Retina (tissue), 1 donor: ENCODE measurements at places on chromosomes 1 and 21.

GRCh38 chr1:224498574-224499170, 64.1 kb upstream of the WDR26 start:
- DNase-seq, result no peak

GRCh38 chr1:1833456-1833855, 55.2 kb upstream of the NADK start:
- no peak for DNase-seq

DNA sequence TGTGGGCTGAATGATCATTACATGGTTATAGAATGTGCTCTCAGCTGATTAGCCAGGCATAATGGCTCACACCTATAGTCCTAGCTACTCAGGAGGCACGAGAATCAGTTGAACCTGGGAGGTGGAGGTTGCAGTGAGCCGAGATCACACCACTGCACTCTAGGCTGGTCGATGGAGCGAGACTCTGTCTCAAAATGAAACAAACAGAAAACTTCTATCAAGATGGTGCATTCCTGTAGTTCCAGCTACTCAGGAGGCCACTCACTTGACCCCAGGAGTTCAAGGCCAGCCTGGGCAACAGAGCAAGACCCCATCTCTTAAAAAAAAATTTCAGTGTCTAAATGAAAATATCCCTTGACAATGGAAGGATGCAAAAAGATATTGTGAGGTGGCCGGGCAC, 10.9 kb downstream of the TIMM17A start:
- no peak for DNase-seq

DNA sequence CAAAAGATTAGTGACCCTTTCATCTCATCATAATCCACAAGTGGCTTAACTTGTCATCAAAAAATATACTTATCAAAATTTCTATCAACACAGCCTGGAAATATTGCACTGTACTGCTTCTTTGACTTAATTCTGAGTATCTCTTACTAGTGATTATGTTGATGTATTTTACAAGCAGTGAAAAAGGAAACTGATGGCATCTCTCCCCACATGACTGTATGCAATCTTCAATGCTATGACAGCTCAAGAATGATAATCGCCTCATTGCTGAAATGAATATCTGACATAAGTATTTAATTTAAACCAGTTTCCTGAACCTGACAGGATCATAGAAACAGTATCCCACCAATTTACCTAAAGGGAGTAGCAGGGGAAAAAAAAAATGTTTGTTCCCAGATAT, 79.5 kb downstream of the DPYD start:
- DNase-seq, result no peak

DNA sequence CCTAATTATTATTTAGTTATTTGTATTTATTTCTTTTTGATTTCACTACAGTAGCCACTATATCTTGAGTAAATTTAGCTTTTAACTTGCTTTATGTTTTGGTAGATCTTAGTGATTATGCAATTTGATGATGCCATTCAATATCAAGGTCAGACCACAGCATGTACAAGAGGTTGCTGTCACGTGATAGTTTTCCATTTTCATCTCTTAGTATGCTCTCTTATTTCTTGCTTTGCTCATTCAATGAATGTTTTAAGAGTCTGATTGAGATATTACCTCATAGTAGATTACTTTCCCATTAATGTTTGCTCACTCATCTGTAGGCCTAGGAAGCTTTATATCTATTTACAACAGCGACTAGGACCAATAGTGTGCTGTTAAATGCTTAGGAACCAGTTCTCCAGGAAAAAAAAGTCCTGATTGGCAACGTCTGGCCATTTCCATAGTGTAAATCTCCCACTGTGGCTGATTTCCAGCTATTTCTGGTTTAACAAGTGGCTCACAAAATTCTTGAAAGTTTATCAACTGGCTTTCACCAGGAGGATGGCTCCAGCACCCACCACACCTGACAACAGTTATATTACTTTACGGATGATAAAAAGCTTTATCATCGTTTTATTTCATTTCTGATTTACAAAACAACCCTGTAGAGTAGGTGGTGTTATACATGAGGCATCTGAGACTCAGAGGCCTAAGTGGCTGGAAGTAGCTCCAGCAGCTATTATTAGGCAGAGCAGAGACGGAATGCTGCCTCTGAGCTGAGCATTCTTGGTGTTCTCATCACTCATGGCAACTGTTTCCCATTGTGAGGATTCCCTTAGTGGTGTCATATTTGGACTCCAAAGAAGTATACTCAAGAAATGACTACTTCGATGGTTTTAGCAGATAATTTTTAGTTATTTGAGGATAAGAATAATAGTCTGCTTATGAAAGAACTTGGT, 235.2 kb downstream of the DISC1 start:
- no peak for DNase-seq
